Lower lobe of right lung (tissue), 2 donors: ENCODE measurements at places on chromosomes 1 and 21. TPM values are rescaled to one million over a fixed set of nuclear protein-coding genes. Genes with fewer than 3 reads are reported as not detected.

Gene KRTAP19-1
- not detected for total RNA-seq

Gene PRDM16
- total RNA-seq: 19.2 TPM

Gene ADGRL4
- 18.8 TPM for total RNA-seq

Gene BEND5
- 4.3 TPM for total RNA-seq

Gene HHIPL2
- 0.97 TPM for total RNA-seq
